GM13977 (cell line): ENCODE measurements at places on chromosomes 4 and X.

- no peak for DNase-seq
These were observed 90.2 kb upstream of the FAM241A start for GRCh38 chr4:112055100-112055499.

DNA sequence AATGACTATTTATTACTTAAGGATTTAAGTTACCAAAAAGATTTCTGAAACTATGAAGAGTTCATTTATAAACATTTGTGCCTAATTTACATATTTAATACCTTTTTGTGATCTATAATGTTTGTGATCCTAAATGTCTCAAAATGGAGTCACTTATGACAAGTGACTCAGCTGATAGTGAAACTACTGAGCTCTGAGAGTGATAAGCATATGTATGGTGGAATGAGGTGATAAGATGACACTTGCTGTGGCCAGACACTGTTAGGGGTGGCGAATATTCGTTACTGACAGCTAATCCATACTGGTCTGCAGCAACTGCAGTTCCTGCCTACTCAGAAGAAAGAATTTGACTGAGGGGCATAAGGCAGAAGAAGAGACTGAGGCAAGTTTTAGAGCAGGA, 5.5 kb upstream of the NXF3 start:
- DNase-seq, result no peak

DNA sequence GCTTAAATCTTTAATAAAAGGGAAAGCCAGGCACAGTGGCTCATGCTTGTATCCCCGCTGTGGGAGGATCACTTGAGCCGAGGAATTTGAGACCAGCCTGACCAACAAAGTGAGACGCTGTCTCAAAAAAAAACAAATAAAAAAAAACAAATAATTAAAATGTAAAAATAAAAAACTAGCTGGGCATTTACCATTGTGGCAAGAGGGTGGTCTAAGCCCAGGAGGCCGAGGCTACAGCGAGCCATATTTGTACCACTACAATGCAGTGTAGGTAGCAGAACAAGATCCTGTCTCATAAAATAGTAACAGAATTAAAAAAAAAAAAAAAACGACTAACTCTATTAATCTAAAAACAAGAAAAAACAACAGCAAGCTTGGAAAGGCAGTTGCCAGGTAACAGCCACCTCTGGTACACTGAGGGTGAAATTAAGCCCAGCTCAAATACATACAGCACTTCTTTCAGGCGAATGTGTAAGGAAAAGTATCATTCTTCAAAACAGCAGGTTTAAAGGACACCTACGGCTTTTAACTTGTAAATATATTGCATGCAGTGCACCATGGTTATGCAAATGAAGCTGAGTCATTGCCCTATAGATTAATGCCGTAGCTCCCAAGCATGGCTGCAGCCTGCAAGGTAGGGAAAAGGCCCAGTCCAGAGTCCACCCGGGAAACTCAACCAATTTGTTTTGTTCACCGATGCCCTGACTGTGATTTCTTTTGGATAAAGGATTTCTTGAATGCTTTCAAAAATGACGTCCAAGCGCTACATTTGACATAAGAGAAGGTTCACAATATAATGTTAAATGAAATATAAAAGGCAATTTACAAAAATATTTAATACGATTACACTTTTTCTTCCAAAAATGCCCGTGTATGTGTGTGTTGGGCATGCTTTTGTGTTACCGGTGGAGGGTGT, 14.5 kb upstream of the TXLNG start:
- no peak for DNase-seq

GRCh38 chr4:148007314-148007760, 275.4 kb downstream of the ARHGAP10 start:
- DNase-seq, result no peak

DNA sequence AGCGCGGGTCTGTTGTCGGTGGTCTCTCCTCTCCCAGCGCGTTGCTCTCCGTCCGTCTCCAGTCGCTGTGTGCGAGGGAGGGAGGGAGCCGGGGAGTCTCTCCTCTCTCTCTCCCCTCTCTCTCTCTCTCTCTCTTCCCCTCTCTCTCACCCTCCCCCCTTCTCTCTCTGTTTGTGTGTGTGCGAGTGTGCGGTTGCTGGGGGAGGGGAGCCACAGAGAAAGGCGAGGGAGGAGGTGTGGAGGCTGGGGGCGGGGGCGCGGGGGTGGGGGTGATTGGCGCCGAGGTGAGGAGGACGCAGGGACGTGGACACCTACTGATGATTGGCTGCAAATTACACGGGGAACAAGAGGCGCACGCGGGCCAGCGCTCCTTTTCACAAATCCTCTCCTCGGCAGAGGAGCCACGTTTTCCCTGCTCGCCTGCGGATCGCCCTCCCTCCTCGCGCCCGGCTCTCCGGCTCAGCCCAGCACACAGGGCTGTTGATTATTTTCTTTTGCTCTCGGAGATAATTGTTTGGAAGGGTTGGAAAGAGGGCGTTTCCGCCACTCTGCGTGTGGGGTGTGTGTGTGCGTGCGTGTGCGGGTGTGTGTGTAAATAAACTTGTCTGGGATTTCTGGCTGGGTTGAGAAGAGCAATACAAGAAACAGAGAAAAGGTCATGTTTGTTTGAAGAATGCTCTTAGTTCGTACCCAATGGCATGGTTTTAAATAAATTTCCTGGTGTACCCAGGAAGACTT, at the start of gene CXXC4:
CXXC4 (minus strand) TSS at position 73 of the 738 bp plus-strand sequence. CDS start 3,092 bp downstream, outside the sequence.
- DNase-seq, result peak; percentile 70

DNA sequence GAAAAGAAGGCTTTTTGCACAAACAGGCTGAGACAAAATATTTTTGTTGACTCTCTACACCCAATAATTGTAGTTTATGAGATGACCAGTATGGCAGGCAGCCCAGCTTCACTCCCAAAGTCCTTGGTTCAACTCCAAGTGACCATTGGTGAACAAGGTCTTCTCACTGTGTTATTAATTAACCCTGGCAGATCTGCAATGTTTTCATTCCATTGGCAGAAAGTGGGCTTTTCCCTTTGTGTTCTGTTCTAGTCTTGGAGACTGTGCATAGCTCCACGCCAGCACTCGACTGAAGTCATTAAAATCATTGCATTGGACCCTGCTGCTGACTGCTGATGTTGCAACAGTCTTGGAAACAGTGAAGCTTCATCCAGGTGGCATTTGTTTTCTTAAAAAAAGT, 277.3 kb upstream of the HAND2 start:
- no peak for DNase-seq

DNA sequence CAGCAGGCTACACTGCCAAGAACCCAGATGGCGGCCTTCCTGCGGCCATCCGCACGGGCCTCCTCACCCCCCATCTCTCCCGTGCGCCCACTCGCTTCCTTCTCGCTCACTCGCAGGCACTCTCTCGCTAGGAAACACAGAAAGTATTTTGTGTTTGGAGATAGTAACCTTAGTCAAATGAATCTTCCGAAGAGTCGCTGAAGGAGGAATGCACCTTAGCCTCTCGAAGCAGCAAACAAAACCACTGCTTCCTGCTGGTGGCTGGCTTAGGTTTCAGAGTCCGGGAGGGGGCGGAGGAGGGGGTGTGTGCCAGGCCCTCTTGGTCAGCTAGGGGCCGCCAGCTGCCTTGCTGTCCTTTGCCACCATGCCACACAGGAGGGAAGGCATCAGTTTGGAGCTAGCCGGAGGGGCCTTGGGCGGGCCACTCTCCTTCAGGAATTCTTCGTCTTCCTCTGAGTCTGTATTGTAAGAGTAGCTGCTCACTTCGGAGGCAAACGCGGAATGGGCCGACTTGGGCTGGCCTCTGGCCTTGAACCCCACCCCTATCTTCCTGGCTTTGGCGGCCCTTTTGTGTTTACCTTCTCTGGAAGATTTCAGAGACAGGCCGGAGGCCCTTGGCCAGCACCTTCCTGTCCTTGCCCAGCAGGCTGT, 73.2 kb upstream of the UCP1 start:
- DNase-seq, result no peak

DNA sequence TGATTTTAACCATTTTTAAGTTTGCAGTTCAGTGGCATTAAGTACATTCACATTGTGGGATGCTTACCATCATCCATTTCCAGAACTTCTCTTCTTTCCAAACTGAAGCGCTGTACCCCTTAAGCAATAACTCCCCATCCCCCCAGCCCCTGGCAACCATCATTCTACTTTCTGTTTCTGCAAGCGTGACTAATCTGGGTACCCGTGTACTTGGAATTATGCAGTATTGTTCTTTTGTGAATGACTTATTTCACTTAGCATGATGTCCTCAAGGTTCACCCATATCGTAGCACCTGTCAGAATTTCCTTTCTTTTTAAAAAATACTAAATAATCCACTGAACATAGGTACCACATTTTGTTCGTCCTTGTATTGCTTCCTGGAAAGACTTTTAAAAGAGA, 32.9 kb downstream of the USP9X start:
- DNase-seq, result no peak

- no peak for DNase-seq
These were observed 39.5 kb downstream of the GPC4 start for GRCh38 chrX:133375615-133376340.

DNA sequence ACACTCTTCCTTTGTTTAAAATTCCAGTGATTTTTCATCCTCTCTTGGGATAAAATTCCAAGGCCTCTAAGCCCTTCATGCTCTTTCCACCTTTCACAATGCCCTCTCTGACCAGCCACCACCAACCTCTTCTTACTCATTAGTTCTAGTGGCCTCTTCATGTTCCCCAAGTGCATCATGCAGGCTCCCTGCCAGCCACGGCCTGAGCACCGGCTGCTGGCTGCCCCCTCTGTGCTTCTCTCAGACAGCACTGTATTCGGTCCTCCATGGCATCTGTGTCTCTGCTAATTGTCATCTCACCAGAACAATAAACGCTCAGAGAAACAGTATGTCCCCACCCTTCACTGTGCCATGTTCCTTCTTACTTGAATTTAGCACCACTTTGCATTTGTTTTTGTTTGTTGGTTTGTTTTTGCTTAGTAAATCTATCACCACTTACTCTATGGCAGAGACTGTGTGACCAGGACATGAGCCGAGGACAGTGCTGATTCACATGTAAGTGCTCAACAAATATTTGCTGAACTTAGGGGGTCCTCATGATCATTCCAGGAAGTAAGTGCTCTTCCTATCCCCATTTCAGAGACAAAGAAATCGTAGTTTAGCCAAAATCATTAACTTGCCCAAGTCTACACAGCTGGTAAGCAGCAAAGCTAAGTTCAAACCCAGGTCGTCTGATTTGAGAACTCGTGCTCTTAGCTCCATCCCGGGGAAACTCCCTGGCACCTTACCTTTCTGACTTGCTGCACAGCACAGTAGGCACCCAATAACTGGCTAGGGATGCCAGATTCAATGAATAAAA, 77.1 kb upstream of the UCP1 start:
- no peak for DNase-seq

- DNase-seq, result no peak
These were observed 6.9 kb downstream of the PDE6B start for GRCh38 chr4:632196-632790.

DNA sequence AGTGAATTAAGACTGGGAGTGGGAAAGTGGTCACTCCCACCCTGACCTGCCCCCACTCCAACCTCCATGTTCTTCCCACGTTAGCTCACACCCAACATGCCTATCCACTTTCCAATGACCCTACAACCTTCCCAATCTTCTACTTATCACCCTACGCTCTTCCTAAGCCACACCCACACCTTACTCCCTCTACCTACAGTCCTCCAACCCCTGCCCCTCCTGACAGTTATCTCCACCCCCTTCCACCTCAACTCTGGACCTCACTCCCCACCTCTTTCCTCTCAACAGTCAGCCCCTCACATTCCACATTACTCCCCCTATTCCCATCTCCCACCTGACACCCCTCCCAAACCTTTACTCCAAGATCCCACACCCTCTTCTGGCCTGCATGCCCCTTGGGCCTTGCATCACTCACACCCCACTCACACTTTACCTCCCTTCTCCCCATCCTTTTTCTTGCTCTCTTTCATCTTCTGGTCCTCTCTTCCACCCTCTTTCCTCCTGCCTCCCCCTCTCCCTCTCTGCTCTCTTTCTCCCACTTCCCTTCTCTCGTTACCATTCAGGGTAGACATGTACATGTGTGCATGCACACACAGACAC, 6.9 kb downstream of the NALF2 start:
- DNase-seq, result no peak

- no peak for DNase-seq
These were observed 15.4 kb downstream of the FAM9C start for GRCh38 chrX:13028871-13029636.

DNA sequence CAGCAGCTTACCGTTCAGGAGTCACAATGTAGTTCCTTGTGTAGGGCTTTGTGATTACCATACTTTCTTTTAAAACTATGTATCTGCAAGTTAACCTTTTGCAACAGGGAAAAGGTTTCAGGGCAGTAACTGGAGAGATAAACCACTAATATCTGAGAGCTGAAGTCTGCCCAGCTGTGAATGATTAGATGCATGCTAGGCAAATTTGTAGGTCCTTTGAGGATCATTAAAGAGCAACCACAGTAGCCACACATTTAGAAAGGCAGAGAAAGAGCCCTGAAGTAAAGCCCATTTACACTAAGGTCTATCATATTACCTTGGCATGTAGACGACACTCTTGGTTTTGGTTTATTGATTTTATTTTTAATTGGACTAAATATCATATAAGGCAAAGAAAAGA, 60.0 kb downstream of the ATP8A1 start:
- no peak for DNase-seq

- DNase-seq, result no peak
These were observed 1521.3 kb upstream of the AGA start for GRCh38 chr4:178963446-178964045.
